MCF 10A (cell line): ENCODE measurements at places on chromosomes 11 and 22.

GRCh38 chr11:79439410-79439885, 1.4 kb downstream of the TENM4 start:
- DNase-seq: peak; percentile 31

DNA sequence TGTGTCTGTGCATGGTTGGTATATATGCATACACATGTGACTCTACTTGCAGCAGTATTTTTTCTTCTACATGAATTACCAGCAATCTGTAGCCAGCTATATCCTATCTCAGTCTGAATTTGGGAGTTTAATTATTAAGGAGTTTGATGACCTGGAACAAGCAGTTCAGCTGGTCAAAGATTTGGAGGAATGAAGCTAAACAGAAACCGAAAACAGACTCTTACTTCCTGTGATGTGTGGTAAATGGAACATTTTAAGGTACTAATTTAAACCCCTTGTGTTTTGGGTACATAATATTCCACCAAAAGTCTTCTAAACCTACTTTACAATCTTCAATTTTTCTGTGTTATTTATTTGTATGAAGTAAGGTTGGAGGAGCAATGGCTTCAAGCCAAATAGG, 124.4 kb upstream of the PGR start:
- no peak for DNase-seq

DNA sequence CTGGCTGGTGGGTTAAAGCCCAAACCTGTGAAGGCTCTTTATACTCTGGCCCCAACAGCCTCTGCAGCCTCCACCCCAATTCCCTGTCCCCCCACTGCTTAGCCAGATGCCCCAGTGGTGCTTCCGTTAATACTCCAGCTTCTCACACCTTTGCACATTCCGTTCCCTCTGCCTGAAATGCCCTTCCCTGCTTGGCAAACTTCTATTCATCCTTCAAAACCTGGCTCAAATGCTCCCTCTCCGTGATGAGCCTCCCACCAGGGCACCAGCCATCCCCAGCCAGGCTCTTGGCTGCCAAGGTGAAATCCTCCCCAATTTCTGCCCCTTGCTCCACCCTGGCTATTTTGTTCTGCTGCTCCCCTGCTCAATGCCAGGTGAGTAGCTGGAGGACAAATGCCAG, 12.5 kb upstream of the FADS3 start:
- no peak for DNase-seq

DNA sequence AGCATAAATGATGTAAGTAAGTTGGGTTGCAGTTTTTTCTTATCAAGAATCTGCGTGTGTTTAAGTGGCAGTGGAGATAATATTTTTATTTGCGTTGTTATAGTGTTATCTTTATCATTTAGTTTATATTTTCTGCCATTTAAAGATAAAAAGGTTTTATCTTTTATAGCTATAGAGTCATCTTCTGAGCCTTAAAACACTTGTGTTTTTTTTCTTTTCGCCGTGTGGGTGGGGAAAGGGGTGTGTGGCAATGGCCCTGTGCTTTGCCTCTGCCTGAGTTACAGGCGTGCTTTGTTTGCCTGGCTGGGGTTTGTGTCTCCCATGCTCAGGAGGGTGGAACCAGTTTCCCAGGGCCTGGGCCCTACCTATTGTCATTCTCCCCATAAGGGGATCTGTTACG, 16.2 kb downstream of the ARHGEF12 start:
- no peak for DNase-seq

GRCh38 chr11:18016789-18017188, 3.9 kb upstream of the SERGEF start:
- DNase-seq: no peak

- no peak for DNase-seq
Observed at GRCh38 chr11:67396587-67397389, 4.9 kb downstream of the PPP1CA start.

- peak; percentile 38 for DNase-seq
Observed at GRCh38 chr11:10606536-10607208, 38.2 kb upstream of the LYVE1 start.

DNA sequence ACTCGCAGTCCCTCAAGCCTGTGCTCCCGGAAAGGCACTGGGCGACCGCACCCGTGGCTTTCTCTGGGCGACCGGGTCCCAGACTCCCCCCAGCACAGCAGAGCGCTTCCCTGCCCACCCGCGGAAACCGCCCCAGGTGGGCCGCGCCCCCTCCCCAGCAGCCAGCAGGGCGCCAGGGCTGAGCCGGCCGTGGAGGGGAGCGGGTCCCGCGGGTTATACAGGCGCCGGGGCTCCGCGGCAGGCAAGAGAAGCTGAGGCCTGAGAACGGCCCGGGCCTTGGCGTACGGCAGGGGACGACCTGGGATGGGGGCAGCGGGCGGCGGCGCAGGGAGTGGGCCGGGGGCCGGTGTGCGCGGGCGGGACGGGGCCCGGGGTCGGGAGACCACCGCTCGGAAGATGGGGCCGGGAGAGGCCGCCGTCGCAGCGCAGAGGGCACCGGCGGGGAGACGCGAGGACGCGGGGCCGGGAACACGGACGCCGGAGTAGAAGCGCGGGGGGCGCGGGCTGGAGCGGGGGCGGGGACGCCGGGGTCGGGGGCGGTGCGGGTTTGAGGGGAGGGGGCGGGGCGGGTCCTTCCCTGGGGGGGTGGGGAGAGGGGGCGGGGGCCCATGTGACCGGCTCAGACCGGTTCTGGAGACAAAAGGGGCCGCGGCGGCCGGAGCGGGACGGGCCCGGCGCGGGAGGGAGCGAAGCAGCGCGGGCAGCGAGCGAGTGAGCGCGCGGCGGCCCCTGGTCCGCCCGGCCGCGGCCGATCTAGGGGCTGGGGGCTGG, at the start of gene MDK:
TSS of gene MDK (plus strand) at position 622 of the 771 bp plus-strand sequence. CDS start 389 bp downstream, outside the sequence.
- no peak for DNase-seq

- DNase-seq: no peak
Observed at GRCh38 chr11:2575591-2576051, 124.2 kb downstream of the KCNQ1OT1 start.

DNA sequence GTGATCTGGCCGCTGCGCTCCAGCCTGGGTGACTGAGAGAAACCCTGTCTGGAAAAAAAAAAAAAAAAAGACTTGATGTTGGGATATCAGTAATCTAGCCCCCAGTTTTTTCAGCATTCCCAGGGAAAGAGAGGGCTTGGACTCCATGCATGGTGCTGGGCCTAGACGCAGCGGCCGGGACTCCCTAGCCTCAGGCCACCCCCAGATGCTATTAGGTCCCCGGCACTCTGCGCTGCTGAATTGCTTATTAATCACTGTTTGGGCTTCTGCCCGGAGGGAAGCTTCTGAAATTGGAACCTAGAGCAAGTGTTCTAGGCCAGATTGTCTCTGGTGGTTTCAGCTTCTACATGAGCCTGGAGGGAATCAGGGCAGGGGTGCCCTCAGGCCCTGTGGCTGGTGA, 39.0 kb downstream of the SLCO2B1 start:
- DNase-seq: no peak

DNA sequence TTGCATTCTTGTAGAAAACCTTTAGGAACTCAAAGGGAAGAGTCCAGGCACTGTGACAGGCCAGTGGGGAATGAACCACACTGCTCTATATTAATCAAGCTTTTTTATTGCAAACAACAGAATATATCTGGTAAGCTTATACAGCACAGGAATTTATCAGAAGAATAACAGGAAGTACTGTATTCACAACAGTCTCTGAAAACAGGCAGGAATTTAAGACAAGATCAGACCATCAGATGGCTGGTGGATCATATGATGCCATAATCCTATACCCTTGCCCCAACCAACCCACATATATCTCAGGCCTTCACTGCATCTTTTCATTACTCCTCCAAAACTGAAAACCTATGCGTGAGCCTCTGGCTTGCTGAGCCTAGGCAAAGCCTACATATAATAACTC, 1.0 kb upstream of the HTATIP2 start:
- no peak for DNase-seq

DNA sequence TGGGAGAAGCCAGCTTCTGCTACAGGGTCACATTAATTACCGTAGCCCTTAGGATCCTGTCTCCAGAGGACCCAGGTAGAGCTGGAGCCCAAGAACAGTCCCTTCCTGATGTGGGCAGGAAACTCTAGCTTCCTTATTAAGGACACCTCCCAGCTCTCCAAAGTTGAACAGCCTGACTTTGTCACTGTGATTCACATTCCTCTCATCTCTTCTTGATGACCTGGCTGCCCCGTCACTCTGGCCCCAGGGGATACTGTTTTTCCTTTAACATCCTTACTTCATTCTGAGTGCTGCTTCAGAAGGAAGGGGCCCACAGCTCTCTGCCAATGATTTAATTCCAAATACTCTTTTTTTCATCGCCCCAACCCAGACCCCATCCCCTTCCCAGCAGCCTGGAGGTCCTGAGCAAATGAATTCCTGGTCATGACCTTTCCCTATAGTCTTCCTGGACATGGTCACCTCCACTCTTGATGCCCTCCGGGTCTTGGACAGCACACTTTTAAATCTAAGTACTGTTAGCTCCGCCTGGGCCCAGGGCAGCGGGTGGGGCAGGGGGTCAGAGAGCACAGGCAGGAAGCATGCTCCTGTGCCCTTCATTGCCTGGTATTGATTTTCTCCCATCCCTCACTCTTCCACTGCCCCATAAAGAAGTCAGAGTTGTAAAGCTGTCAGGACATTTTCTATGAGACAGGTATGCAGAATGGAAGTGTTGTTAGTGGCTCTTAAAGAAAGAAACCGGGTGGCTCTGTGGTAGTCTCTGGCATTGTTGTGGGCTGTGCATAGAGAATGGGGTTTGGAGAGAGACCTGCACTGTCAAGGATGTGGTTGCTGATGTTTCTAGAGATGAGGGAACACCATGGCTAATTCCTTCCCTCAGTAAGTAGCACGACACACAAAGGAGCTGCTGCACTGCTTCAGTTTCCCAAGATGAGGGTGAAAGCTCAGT, 22.3 kb upstream of the SPON1 start:
- DNase-seq: peak; percentile 47

DNA sequence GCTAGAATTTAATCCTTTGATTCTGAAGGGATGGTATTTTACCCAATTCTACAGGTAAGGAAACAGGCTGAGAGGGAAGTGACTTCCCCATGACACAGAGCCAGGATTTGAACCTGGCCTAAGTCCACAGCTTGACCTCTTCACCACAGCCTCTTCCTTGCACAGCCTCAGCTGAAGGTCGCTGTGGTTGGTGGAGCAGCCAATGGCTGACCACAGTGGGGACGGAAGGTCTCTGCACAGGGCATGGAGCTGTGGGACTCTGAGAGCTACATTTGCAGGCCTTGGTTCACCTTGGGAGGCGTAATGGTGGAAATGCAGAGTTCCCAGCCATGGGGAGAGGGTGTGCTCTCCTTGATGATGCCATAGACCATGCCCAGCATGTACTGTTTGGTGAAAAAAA, 295.0 kb downstream of the DDX10 start:
- DNase-seq: no peak

GRCh38 chr11:93662175-93662570, 691 bp downstream of the CEP295 start:
- DNase-seq: no peak

DNA sequence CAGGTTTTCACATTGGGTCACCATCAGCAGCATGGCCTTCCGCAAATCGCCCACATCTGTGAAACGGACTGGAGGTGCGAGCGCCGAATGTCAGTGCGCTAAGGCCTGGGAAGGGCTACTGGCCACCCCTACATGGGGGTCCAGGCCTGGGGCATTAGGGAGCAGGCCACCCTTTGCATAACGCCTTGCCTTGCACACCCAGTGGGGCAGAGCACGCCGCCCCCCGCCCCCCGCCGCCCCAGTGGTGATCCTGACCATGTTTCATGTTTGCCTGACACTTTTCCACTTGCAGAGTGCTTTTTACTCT, 2.6 kb downstream of the GRK2 start:
- no peak for DNase-seq

DNA sequence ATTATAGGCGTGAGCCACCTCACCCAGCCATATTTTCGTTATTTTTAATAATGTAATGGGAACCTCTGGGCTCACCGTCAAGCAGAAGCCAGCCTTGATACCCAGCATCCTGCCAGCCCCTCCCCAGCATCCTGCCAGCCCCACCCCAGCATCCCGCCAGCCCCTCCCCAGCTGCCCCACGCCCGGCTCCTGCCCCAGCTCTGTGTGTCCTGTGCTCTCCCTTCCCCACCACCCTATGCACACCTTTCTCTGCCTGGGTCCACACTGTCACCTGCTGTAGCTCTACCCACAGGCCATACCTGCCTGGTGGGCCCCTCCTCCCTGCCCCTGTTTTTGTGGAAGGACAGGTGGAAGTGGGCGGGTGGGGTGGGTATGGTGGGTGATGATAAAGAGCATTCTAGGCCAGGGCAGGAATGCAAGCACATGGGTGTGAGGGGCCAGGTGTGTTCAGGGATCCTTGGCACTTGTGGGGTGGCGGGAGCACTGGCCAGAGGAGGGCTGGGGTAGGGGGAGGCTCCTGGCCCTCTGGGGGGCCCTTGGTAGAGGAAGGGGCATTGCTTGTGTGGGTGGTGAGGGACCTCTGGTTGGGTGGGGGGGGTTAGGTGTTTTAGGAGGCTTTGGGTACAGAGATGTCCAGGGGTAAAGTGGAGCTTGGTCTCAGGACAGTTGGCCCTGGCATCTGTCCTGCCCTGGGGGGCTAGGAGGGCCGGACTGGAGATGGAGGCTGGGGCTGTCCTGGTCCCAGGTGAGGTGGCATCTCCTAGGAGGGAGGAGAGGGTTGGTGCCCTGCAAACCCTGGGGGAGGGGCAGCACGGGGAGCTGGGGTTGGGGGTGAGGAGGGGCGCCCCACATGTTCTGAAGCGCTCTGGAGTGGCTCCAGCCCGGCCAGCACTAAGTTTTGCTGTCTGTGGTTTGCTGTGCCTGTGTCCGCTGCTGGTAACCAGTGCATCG, 25.9 kb upstream of the GRAMD4 start:
- DNase-seq: no peak

DNA sequence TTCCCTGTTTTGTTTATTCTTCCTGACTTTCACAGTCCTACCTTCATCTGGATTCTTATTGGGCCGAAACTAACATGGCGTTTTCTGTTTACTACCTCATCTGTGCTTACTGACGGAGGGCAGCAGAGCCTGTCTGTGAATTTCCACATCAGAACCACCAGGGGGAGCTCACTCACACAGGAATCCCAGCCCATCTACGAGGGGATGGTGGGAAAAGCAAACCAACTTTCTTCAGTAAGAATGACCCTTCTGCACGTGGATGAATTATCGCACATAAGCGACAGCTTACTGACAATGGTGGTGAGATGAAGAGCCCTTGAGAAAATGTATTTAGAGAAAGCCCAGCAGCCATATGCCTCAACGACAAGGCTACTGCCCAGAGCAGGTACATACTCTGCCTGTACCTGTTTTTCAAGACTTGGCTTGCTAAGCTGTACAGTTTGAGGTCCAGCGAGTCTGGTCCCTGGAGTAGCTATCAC, 42.5 kb downstream of the LARGE2 start:
- peak; percentile 73 for DNase-seq

GRCh38 chr11:133163463-133164419, 368.6 kb downstream of the OPCML start:
- no peak for DNase-seq
